ENCODE measurements at places on chromosomes 11 and 22.

DNA sequence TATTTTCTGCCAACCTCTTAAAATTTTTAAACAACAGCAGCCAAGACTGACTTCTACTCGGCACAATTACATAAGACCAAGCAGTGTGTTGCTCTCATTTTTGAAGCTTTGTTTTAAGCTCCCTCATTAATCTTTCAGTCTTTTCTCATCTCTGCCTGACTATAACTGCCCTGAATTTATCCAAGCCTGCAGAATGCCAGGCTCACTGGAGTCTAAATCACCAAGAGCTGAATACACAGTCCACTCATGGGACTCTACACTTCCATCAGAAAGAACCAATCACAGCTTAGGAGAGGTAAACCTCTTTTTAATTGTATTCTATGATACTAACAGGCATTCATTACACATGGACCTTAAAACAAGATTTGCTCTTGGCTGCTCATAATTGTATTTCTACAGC, 178.7 kb downstream of the CADM1 start:
- no peak for DNase-seq

GRCh38 chr11:12112750-12113149, 2.4 kb downstream of the MICAL2 start:
- DNase-seq: no peak

DNA sequence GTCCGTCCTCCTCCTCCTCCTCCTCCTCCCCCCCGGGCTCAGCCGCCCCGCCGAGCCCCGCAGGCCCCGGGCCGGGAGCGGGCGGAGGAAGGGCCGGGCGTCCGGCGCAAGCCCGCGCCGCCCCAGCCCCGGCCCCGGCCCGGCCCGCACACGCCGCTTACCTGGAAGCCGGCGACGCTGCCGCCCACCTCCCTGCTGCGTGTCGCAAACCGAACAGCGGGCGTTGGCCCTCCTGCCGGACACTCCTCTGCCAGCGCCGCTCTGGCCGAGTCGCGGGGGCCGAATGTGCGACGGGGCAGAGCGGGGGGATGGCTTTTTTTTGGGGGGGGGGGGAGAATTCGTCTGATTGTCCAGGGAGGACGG, 1.1 kb downstream of the IGF2 start:
- no peak for DNase-seq

DNA sequence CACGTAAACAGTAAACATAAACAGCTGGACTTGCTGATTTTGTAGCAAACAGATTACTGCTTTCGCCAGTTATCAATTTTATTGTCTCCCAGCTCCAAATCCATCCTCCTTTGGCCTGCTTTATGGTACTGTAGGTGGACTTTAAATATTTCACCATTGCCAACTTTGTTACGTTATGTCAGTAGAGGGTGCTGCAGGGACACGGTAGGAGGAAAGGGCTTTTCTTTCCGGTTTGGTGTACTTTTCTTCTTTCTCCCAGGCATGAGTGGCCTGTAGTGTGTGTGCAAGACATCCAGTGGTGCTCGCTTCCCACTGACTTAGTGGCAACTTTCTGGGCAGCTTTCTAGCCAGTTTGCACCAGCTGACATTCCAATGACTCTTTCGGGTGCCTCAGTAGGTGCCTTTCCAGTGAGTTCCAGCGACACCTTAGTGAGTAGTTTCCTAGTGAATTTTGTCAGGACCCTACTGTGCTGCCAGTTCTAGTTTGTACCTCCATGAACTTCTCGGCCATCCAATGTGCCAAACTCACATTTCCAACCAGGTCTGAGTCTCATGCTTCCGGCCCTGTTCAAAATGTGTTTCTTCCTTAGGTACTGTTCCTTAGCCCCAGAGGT, 267.6 kb upstream of the TENM4 start:
- no peak for DNase-seq

DNA sequence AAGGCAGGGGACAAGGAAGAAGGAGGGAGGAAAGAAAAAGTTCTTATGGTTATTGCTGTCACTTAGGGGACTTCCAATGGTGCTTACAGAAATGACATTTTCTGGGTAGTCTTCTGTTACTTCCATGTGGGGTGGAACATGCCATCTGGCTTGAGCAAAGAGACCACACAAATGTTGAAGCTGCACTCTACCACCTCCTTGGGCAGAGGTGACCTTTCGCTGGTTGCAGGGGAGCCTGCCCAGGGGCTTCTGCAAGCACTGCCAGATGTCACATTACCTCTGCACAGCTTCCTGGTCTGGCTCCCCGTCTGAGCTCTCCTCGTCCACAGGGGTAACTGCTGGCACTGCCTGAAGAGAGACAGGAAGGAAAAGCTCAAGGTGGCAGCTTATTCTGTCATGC, 32.6 kb upstream of the APOA1 start:
- DNase-seq: no peak

- DNase-seq: no peak
Measured at GRCh38 chr11:120344302-120345004, 8.2 kb downstream of the ARHGEF12 start.

GRCh38 chr11:105224482-105225253, 85.1 kb upstream of the CARD18 start:
- DNase-seq: no peak

DNA sequence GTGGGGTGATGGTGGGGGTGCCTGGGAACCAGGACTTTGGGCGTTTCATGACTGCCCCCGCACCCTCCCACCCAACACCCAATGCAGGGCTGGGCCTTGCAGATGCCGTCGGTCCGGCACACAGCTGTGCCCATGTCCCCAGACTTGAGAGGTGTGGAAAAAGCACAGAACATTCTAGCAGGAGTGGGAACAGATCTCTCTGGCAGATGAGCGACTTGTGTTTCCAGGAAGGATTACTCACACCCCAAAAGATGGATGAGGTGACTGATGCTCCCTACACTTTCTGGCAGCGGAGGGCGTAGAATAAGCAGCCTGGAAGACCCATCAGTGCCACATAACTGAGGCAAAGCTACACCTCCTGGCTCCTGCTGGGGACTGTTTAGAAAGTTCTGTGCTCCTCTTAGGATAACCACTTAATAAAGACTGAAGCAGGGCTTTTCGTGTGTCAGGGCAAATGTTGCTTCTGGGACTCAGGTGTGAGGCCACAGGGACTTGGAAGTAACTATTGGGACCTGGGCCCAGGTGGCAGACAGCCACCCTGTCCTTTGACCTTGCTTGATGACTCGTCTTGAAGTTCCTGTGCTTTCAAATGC, 24.2 kb downstream of the FBLN1 start:
- no peak for DNase-seq

DNA sequence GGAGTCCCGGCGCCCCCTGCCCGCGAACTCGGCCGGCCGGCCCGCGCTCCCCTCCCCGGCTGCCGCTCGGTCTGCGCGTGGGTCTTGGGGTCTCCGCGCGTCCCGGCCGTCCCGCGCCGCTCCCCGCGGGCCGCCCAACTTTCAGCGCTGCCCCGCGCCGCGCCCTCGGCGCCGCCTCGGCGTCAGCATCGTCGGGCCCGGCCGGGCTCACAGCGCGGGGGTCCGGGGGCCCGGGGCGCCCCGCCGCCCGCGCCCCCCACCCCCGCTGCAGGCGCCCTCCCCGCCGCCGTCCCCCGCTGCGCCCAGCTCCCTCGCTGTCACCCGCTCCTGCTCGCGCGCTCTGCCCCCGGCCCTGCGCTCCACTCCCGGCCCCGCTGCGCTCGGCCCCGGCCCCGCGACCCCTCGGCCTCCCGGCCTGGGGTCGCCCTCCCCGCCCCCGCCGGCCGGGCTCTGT, at the start of gene KCNJ4:
Gene KCNJ4 (minus strand): TSS at position 124 of the 454 bp plus-strand sequence. CDS start 27,067 bp downstream, outside the sequence.
- DNase-seq: no peak

- no peak for DNase-seq
Measured at GRCh38 chr11:117020287-117020686, 77.9 kb downstream of the SIK3 start.

GRCh38 chr22:49512487-49513165, 315.0 kb downstream of the BRD1 start:
- no peak for DNase-seq

GRCh38 chr11:117681438-117681837, 115.6 kb downstream of the DSCAML1 start:
- no peak for DNase-seq

- no peak for DNase-seq
Measured at GRCh38 chr11:34575261-34575660, 45.6 kb upstream of the EHF start.

- DNase-seq: no peak
Measured at GRCh38 chr11:99670067-99670676, 649.4 kb downstream of the CNTN5 start.

GRCh38 chr22:22697377-22698117, 53.1 kb downstream of the GGTLC2 start:
- peak; percentile 11 for DNase-seq

- no peak for DNase-seq
Measured at GRCh38 chr11:77502346-77502905, 28.5 kb upstream of the PAK1 start.

DNA sequence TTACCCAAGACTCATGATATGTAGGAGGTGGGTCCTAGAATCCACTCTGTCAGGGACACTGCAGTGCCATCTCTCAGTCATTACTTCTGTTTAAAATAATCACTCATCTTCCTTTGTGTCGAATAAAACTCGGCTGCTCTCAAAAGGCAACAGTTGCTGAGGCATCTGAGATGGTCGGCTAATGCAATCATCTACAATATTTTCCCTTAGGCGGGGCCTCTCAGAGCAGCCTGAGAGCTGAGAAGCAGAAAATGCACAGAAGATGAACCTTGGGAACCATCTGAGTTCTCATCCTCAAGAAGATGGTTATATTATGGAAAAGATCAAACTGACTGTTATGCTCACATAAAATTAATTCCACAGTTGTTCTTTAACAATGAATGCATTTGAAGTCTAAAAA, 1518.2 kb upstream of the TENM4 start:
- no peak for DNase-seq

GRCh38 chr11:118842369-118842768, 41.3 kb upstream of the CXCR5 start:
- no peak for DNase-seq

- no peak for DNase-seq
Measured at GRCh38 chr11:16356761-16357393, 531 bp upstream of the SOX6 start.

DNA sequence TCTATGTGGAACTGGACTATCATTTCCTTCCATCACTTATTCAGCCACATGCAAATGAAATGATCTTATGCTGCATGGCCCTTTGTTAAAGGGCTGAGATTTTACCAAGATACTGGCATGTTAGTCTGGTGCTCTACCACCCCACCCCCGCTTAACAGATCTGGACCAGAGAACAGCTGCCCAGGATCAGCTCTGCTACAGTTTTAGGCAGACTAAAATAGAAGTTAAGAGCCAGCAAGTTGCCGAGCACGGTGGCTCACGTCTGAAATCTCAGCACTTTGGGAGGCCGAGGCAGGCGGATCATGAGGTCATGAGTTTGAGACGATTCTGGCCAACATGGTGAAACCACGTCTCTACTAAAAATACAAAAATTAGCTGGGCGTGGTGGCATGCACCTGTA, 4.6 kb downstream of the DDB1 start:
- DNase-seq: no peak

GRCh38 chr11:35689081-35689996, 26.8 kb downstream of the TRIM44 start:
- no peak for DNase-seq

- no peak for DNase-seq
Measured at GRCh38 chr11:57475191-57475590, 14.9 kb downstream of the RTN4RL2 start.

DNA sequence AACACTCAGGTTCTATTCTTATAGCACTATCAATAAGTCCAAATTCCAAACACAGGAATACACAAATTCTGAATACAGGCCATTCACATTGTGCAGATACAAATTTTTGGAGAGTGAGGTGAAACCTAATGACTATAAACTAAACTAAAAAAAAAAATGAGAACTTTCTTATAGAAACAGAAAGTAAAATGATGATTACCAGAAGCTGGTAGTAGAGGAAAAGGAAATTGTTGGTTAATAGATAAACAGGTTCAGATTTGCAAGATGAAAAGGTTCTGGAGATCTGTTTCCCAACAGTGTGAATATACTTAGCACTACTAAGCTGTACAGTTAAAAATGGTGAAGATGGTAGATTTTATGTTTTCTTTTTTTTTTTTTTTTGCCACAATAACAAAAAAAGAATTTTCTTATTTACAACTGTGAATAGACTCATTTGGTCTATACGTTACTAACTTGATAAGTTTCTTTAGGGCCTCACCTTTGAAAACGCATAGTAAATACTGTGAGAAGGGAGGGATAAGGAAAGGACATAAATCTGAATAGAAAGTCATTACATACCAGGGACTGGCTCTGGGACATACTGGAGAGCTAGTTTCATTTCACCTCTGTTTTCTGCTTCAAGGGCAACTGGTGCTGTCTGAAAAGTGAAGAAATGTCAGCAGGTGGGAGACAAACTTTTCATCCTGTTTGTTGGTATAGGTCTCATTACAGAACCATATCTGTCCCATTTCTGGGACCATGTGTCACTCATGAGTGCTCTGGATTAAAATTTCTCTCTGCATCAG, 14.2 kb upstream of the CCDC89 start:
- DNase-seq: no peak

DNA sequence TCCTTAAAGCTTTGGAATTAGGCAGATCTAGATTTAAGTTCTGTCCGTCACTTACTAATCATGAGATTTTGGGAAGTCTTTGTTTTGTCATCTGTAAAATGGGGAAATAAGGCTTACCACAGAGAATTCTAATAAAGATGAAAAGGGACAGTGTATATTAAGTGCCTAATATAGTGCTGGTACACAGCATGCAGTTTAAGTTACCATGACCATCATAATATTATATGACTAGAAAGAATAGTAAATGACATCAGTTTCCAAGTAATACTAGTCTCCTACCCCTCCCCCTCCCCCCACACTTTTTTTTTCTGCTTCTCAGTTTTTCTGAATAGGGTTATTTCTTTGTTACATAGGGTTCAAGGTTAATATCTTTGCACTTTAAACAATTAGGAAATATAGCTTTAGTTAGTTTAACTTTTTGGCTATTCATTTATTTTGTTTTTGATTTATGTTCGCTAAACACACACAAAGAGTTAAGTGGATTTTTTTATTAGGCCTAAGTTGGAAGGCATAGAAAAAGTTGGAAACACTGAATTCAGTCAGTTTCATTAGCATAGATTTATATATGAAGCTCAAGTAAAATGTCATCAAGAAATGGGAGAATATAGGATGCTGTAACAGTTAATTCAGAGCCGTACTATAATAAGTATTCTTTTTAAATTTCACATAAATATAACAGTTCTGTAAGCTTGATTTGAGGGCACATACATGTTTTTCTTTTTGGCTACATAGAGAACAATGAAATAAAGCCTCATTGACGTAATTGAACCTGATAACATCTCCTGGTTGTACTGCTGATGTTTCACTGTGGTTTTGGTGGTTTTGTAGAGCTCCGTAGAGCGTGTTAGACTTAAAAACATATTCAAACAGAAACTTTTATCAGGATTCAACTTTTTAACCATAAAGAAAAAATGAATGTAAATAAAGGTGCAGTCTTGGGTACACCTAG, 121.2 kb downstream of the PDE3B start:
- peak; percentile 18 for DNase-seq

DNA sequence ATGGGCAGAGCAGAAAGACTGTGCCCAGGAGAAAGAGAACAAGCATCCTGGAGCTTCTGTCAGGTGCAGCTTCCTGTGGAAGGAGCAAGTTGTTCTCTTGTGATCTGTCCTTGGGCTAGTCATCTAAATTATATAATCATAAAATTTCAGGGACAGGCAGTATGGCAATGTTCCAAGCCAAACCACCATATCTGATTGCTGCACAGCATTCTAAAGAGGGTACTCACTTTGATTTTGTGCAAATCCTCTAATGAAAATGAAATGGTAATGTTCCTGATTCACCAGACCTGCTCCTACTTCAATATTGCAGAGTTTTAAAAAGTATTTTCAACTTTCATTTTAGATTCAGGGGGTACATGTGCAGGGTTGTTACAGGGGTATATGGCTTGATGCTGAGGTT, at the start of gene PATE2:
Gene PATE2 (minus strand): TSS at position 101 of the 400 bp plus-strand sequence. CDS start 55 bp downstream, at position 46.
- DNase-seq: no peak
